ENCODE measurements at places on chromosomes 12 and 14. TPM values are rescaled to one million over a fixed set of nuclear protein-coding genes. Genes with fewer than 3 reads are reported as not detected.

Gene BMP4
- total RNA-seq: 62.4 TPM

Gene KLRB1
- not detected for total RNA-seq

Gene GPRC5D
- not detected for total RNA-seq

DNA sequence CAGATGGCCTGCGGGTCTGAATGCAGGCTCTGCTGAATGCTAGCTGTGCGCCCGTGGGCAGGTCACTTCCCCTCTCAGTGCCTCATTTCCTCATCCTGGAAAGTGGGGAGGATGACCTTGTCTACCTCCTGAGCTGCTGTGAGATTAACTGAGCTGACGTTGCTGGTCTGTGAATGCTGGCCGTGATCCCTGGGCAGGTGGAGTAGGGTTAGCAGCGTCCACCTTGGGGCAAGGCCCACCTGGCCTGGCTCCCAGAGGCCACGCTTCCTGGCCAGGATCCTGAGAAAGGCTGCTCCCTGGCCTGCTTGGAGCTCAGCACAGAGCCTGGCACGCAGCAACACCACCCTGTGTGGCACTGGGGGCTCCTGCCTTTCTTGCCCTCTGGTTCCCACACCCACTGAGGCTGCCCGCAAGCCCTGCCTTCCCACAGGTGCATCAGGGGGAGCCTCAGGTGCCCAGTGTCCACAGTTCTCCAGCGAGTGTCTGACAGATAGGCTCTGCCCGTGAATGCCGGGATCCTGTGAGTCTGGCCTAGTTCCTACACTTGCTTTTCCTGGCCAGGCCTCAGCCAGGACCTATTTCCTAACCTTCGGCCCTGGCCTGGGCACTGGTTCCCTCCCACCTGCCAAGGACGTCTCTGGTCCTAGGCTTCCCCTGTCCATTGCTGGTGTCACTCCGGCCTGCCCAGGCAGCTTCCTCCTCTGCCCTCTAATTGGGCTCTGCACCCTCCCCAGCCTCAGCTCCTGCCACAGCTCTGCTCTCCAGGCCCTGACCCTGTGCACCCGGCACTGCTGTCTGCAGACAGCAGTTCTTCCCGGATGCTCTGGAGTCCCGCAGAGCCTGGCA is 37.2 kb upstream of the TDRD9 start:
- no peak for DNase-seq

DNA sequence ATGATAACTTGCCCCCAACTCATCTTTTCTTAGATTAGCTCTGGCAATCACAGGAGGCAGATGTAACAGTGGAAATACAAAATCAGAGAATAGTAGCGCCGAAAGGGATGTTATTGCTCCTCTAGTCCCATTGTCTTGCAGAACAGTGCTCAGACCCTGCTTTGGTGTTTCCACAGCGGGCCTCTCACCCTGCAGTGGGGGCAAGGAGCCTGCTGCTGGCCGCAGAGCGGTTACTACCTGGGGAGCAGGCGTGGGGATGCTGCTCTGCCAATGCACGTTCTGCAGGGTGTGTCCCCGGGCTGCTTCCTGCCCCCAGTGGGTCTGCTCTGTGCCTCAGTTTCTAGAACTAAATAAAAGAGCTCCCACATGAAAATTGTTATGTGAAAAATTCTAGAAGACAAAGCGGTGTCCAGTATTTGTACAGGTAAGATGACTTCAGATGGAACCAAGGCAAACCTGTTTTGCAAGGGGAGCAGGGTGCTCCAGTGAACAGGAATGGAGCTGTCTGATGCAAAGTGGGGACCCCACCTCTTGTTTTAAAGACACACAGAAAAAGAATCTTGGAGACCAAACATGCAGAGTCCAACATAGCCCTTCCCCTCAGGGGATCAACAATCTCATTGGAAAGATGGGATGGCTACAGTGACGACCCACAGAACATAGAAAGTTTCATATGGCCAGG is 35.5 kb downstream of the LRRC74A start:
- no peak for DNase-seq

- no peak for DNase-seq
These were observed 607.0 kb downstream of the BCL11B start for GRCh38 chr14:98665007-98665406.

DNA sequence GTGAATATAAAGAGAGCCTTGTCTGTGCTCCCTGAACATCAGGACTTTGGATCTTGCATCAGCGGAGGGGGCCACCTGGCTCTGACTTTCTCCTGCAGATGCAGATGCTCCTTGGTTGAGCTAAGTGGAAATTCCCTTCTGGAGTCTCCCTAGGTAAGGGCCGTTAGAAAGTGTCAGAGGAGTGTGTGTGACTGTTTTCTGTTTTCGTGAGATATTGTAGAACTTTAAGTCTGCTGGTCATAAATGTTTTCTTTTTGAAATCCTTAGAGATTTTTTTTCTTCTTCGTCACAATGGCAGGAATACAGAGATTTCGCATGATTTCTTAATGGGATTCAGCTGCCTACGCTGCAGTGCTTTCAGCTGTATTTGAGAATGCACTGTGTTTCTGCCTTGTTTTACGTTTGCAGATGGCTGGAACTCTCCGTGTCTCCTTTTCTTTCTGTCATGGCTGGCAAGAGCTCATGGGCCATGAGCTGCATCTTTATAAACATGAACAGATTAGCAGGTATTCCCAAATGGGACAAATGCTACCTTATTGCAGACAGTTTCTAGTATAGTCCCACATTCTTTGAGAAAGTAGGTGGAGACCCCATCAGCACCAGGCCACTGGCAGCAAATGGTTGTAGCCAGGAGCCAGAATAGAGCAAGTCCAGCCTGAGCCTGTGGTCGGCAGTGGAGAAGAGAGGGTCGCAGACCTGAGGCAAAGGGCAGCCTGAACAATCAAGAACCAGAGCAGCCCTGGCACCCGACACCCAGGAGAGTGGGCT is 76.2 kb upstream of the FRMD6 start:
- no peak for DNase-seq

- DNase-seq: no peak
These were observed 37.3 kb upstream of the RCOR1 start for GRCh38 chr14:102554821-102555819.

DNA sequence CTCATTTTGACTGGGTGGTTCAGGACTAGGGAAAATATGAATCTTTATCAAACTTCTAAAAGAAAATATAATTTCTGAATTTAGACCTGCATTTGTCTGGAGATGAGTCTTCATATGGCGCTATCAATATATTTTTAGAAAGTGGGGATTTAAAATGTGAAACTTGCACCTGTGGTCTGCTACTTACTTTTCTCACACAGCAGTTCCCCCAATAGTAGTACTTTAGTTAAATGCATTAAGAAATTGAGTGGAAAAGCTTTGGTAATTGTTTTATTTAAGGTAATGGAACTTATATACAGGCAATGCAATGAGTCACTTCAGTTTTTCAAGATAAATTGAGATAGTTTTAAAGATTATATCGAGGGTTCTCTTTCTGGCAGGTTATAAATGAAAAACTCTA is 91.9 kb downstream of the CNTN1 start:
- DNase-seq: no peak

DNA sequence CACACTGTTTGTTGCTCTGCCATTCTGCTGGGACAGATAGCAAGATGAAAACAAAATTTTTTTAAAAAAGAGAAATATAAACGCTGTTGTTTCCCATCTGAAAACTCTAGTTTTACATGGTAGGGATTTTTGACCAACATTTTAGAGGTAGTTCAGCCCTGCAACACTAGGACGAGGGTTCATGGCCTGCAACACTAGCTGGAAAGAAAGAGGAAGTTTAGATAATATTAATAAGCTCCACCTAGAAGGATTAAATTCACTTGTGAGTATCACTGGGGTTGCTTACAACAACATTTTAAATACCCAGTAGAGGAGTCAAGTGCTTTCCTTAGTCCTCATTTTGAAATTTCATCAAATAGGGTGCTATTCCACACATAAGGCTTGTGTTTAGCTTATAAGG is 68.2 kb downstream of the SRGAP1 start:
- DNase-seq: no peak

GRCh38 chr12:103858335-103858734 is 17.3 kb upstream of the NT5DC3 start:
- DNase-seq: no peak

GRCh38 chr14:101851736-101852405 is 90.4 kb downstream of the PPP2R5C start:
- DNase-seq: no peak

GRCh38 chr14:22522466-22522957 is 66.5 kb downstream of the DAD1 start:
- no peak for DNase-seq

GRCh38 chr14:99138999-99139865 is 132.8 kb downstream of the BCL11B start:
- DNase-seq: no peak

DNA sequence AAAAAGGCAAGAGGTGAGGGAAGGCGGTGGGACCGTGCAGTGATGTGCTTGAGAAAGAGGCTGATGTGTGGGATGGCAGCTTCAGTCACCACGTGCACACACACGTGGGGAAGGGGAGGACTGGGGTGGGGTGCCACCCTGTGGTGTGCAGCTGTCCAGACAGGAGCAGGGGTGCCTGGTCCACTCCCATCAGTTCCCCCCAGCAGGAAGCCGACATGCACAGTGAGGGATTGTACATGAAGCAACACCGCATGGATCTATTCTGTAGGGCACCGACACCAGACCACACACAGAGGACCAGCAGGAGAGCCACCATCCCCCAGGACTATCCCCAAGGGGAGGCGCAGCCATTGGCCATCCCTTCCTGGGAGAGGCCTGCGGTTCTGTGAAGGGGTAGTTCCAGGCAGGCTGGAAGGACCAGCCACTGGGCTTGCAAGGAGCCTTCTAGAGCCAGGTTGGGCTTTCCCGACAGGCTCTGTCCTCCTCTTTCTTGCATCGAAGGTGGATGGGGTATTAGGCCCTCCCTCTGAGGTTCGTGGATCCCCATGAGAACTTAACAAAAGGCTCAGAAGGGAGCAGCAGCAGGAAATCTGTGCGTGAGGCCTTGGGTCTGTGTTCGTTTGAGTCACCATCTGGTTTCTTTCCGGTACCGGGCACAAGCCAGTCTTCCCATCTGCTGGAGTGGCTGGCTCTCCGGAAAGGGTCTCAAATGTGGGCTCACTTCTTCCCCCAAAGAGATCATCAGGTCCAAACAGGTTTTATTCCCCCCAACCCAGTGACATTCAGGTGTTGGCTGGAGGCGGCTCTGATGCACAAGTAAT is 59.8 kb downstream of the PLEKHG3 start:
- no peak for DNase-seq

- no peak for DNase-seq
These were observed 13.6 kb upstream of the TPCN1 start for GRCh38 chr12:113207613-113208040.

DNA sequence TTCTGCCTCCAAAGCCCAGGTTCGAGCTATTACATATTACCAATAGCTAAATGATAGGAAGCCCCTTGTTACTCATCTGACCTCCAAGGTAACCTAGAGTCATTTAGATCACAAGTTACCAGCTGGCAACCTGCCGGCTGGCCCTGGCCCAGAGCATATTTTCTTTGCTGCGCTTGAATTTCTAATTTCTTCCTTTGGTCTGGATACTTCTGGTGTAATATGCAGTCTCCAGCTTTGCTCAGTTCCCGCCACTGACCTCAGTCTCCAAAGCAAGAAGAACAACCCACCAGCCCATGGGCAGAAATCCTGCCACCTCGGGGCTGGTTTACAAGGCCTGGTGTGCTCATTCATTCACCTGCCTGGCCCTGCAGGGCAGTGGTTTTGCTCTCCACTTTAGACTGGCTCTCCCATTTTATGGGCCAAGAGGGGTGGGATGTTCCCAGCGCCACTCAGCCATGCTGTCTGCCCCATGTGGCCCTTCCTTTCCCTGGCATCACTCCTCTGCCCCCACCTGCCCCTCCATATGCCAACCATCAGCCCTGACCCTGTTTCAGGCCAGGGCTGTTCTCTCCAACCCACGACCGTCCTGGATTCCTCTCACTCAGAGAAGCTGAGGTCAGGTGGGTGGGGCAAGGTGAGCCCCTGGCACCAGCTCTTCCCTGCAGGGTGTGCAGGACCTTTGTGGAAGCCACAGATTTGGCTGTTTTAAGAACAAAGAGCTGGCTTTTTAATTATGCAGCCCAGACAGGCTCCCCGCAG is 76.0 kb downstream of the PRIMA1 start:
- no peak for DNase-seq

- DNase-seq: no peak
These were observed 151.3 kb downstream of the BCL11B start for GRCh38 chr14:99120526-99121318.

DNA sequence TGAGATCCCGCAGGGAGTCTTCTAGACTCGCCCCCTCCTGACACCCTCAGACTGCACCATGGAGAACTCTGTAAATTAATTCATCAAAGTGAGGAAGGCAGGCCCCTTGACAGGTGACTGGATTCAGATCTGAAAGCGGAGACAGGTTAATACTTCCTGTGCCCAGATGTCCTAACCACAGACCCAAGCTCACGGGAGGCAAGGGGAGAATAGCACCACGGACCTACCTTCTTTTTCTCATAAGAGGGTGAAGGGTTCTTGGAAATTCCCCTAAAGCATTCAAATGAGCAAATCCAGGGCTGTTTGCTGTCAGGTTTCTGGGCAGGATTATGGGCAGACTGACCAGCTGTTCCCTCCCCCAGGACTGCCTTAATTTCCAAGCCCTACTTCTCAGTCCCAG is 170.0 kb downstream of the ZFP36L1 start:
- DNase-seq: no peak

- no peak for DNase-seq
These were observed 12.6 kb downstream of the SETD3 start for GRCh38 chr14:99468081-99468480.

- no peak for DNase-seq
These were observed 81.1 kb downstream of the ESR2 start for GRCh38 chr14:64213086-64213485.

- no peak for DNase-seq
These were observed 407.3 kb upstream of the FLRT2 start for GRCh38 chr14:85122690-85123089.

DNA sequence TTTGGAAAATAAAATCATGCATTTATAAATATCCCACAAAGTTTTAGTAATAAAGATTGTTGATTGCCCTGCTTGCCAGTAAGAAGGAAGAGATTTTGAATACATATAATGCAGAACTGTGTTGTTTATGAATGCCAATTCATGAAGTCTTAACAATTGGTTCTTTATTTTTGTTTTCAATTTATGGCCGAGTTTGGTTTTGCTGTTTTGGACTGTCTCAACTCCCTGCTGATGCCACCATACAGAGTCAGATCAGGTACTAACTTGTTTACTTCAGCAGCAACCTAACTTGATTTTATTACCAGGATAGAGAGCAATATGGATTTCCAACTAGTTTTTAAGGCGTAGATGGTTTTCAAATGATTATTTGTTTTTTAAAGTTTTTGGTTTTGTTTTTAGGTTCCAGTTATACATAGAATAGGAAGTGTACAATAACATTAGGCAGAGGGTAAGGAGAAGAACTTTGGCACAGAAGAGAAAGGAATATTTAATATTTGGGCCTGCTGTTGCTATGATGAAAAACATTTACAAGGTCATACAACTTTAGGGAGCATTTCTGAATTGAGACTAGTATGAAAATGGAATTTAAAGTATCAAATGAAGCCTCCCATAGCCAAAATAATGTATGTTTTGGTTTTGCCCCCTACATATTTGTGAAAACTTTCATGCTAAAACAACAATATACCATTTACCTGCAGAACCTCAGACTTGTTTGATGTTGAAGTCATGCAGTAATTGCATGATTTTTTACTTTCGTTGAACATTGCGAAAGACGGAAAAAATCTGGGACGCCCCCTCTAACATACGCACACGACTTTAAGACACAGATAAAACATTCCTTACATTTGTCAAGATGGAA is 904 bp upstream of the FAM177A1 start:
- no peak for DNase-seq
